GM23248 (cell line): ENCODE measurements at places on chromosomes 11 and 22. TPM values are rescaled to one million over a fixed set of nuclear protein-coding genes. Genes with fewer than 3 reads are reported as not detected.

The FOLR2 gene
- not detected in 2 replicates for total RNA-seq

The MS4A3 gene
- total RNA-seq: not detected in 2 replicates

The MOGAT2 gene
- total RNA-seq: not detected in 2 replicates

The NRIP3 gene
- total RNA-seq: 10.8 and 12.0 TPM in 2 replicates

DNA sequence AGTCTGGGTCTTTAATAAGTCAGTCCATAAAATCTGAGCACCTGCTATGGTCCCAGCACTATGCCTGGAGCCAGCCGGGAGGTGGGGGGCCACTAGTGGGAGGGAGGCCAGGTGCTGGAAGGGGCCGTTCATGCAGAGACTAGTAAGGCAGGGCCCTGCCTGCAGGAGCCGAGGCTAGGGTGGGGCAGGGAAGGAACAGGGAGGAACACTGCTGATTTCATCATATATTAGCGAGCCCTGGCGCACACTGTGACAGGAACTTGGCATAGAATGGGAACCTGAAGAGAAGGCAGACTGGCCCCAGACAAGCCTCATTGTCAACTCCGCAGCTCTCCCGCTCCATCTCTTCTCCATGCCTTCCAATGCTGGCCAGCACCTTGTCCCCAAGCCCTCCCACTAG lies 7.1 kb downstream of the VSIG10L2 start:
- peak; percentile 26 for DNase-seq
- H3K36me3 ChIP-seq: no peaks in the 10 kb centered on the region
- peaks cover 11% of the 10 kb centered on the region; the same call in 1 of the 2 replicates for H3K27me3 ChIP-seq
- no peak overlapping the region for H3K4me3 ChIP-seq
- peaks cover 6% of the 10 kb centered on the region; the same call in 1 of the 2 replicates for H3K4me1 ChIP-seq

DNA sequence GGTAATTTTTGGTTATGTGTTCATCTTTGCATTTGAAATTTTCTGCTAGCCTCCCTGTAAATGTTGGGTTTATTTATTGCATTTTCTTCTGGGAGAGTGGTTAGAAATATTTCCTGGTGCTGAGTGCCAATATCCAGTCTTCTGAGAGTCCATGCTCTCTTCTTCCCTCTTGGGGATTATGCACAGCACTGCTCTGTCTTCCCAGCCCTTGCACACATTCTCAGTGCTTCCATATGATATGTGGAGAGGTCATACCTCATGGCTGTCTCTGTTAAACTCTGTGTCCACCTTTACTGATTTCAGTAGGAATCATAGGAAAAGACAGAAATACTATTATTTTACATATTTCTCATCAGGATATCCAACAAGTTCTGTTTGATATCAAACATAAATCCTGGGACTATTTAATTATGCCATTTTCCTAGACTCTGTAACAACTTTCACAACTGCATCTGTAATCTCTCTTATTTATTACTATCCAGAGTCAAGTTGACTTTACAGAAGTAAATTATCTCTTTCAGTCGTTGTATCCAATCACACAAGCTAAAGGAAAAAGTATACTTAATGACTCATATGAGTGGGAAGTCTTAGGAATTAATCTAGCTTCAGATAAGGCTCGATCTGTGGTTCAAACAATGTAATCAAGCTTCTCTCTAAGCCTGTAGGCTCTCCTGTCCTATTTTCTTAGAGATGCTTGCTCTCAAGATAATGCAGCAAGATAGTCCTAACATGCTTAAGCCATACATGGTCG lies 2.7 kb upstream of the NXPE1 start:
- H3K27ac ChIP-seq: no peak overlapping the region
- no peaks in the 10 kb centered on the region for H3K27me3 ChIP-seq
- DNase-seq: peak; percentile 32
- no peak overlapping the region for H3K4me3 ChIP-seq

DNA sequence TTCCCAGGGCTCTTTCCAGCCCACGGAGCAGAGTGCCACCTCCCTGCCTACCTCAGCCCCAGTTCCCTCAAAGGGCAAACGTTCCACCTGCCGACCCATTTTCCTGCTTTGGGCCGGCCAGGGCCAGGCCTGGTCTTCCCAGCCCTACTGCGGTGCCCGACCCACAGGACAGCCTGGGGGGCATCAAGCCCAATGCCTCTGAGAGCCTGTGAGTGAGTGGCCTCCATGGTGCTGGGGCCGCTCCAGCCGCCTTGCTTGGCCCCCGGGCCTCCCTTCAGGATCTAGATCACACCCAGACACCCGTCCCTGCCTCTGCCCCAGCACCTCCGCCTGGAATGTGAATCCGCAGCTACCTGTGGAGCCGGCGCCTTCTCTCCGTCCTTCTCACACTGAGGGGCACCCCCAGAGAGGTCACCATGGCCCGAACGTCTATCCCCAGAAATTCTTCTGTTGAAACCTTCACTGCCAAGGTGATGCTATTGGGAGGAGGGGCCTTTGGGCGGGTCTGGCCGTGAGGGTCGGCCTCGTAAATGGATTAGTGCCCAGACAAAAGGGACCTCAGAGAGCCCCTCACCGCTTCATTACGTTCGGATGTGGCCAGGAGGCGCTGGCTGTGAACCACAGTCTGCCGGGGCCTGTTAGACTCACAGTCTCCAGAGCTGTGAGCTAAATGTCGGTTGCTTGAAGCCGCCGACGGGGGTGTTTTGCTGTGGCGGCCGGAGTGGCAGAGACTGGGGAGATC lies 36.2 kb upstream of the BRSK2 start:
- H3K36me3 ChIP-seq: no peaks in the 10 kb centered on the region
- no peak overlapping the region for H3K27ac ChIP-seq
- peaks cover 31% of the 10 kb centered on the region for H3K27me3 ChIP-seq
- no peak for DNase-seq

GRCh38 chr11:47992959-47993820 lies 12.8 kb downstream of the PTPRJ start:
- peak overlapping the region; percentile 34 for H3K27ac ChIP-seq
- no peak overlapping the region for H3K4me3 ChIP-seq
- H3K36me3 ChIP-seq: no peaks in the 10 kb centered on the region
- no peaks in the 10 kb centered on the region for H3K4me1 ChIP-seq
- DNase-seq: peak; percentile 80

DNA sequence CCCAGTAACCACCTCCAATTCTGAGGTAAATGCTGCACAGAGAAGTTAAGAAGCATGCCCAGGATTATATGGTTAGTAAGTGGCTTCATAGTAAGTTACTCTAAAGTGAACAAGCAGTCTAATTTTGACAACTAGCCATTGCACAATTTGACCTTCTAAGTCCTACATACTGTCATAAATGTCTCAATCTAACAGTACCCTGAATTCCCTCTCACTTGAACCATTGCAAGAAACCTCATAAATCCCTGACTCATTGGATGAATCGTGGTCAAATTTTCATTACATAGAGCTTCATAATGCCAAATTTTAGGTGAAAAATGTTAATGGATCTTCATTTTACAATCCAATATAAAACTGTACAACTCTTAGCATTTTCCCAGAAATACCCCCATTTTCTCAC lies 217.3 kb upstream of the GRIA4 start:
- H3K4me3 ChIP-seq: no peak overlapping the region
- no peak for DNase-seq
- no peaks in the 10 kb centered on the region; the same call in 1 of the 2 replicates for H3K36me3 ChIP-seq

- peaks cover 10% of the 10 kb centered on the region; the same call in 1 of the 2 replicates for H3K36me3 ChIP-seq
- peak overlapping the region; percentile 64 for H3K27ac ChIP-seq
- peak; percentile 48 for DNase-seq
- no peak overlapping the region for H3K4me3 ChIP-seq
- no peaks in the 10 kb centered on the region for H3K27me3 ChIP-seq
- H3K4me1 ChIP-seq: peaks cover 71% of the 10 kb centered on the region
These were observed 137.2 kb upstream of the MTMR2 start for GRCh38 chr11:96061069-96061468.
